ENCODE measurements at places on chromosomes 11 and 22.

GRCh38 chr11:27678242-27678641 is 22.0 kb downstream of the BDNF start:
- DNase-seq = no peak
- H3K36me3 ChIP-seq = no peaks in the 10 kb centered on the region
- no peaks in the 10 kb centered on the region for H3K27me3 ChIP-seq
- H3K4me1 ChIP-seq = no peaks in the 10 kb centered on the region
- H3K4me3 ChIP-seq = no peak overlapping the region

GRCh38 chr11:8983552-8983951 is 19.3 kb upstream of the TMEM9B start:
- no peak overlapping the region for H3K27ac ChIP-seq
- H3K4me1 ChIP-seq = peaks cover 2% of the 10 kb centered on the region
- no peaks in the 10 kb centered on the region for H3K27me3 ChIP-seq

DNA sequence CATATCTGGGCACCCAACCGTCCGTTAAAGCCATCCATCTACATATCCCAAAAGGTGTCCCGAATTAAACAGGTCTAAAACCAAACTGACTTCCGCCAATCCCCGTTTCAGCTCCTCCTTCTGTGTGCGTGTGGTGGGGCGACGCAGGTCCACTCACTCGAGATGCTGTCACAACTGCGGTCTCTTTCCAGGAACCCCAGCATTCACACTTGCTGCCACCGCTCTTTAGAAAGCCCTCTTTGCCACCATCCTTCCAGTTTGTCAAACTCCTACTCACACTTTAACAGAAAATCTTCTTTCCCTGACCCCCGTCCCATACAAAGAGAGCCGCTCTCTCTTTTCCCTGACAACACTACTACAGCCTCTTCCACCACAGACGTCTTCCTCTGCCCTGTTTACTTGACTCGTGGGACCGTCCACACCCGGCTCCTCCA is 467 bp downstream of the ESS2 start:
- DNase-seq = peak; percentile 79
- peak overlapping the region; percentile 98 for H3K4me3 ChIP-seq
- H3K27me3 ChIP-seq = peaks cover 11% of the 10 kb centered on the region
- peaks cover 15% of the 10 kb centered on the region for H3K36me3 ChIP-seq
- peaks cover 17% of the 10 kb centered on the region for H3K4me1 ChIP-seq
- peak overlapping the region; percentile 99 for H3K27ac ChIP-seq

DNA sequence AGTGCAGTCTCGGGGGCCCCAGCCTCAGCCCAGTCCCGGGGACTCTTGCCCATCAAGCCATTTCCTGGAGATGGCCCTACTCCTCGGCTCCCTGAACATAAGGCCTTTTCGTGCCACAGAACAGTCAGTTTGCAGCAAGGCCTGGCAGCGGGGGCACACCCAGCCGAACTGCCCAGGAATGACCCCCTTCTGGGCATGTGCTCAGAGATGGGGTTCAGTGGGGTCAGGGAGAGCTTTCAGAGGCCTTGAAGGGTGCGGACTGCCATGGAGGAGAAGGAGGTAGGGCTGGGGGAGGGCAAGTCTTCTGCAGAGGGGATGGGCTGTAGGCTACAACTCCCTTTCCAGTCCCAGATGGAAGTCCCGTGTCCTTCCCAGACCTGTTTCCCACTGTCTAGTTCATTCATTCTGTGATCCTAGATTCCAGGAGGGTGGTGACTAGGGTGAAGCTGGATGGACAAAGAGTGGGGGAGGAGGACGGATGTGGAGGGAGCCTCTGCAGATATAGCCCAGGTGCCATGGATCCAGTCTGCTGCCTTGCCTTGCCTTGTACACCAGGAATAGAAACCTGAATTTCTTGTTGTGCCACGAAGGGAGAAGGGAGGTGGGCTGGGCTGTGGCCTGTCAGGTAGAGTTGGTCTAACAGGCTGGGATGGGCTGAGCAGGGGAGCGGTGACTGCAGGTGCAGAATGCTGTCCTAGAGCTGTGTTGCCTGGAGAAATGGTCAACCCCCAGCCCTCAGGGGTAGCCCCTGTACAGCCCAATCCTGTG is 14.2 kb upstream of the OMP start:
- H3K27ac ChIP-seq = no peak overlapping the region
- H3K27me3 ChIP-seq = no peaks in the 10 kb centered on the region
- peak; percentile 49 for DNase-seq
- H3K36me3 ChIP-seq = no peaks in the 10 kb centered on the region
- H3K4me3 ChIP-seq = no peak overlapping the region
- peaks cover 2% of the 10 kb centered on the region for H3K4me1 ChIP-seq

GRCh38 chr11:72313912-72314598 is 70.1 kb upstream of the PHOX2A start:
- no peaks in the 10 kb centered on the region for H3K27me3 ChIP-seq
- DNase-seq = no peak
- no peak overlapping the region for H3K27ac ChIP-seq

DNA sequence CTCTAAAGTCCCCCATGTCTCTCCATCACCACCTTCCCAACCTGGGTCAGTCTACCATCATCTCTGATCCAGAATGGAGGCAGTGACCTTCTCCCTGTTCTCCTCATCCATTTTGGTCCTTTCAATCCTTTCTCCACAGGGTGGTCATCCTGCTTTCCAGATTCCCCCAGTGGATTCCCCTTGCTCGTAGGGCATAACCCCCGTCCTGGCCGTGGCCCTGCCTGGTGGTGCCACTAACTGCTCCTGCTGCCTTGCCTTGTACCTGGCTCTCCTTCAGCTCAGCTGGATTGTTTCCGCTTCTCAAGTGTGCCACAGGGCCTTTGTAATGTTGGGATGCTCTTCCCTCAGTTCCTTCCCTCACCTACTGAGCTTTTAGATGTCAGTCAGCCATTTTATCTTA is 81.6 kb downstream of the MYO7A start:
- no peaks in the 10 kb centered on the region for H3K36me3 ChIP-seq
- no peak for DNase-seq
- no peaks in the 10 kb centered on the region for H3K4me1 ChIP-seq
- H3K4me3 ChIP-seq = no peak overlapping the region
